Spinal cord (tissue), 10 donors: ENCODE measurements at places on chromosomes 13 and 19.

DNA sequence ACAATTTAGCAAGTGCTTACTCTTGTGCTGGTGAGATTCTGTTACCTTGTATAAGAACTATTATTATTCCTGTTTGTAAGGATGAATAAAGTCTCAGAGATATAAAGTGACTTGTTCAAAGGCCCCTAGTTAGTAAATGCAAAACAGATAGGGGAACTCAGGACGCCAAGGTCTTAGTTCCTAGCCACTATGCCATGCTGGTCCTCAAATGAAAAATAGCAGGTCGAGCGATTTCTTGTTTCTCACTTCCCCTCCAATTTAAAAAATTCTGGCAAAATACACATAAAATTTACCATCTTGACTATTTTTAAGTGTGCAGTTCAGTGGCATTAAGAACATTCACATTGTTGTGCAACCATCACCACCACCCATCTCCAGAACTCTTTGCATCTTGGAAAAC is 1.1 kb downstream of the TECR start:
- DNase-seq: no peak

GRCh38 chr19:55402509-55402908 is 5.1 kb downstream of the UBE2S start:
- no peak for DNase-seq

- no peak for DNase-seq
These were observed 19.9 kb upstream of the GDF15 start for GRCh38 chr19:18366021-18366435.

DNA sequence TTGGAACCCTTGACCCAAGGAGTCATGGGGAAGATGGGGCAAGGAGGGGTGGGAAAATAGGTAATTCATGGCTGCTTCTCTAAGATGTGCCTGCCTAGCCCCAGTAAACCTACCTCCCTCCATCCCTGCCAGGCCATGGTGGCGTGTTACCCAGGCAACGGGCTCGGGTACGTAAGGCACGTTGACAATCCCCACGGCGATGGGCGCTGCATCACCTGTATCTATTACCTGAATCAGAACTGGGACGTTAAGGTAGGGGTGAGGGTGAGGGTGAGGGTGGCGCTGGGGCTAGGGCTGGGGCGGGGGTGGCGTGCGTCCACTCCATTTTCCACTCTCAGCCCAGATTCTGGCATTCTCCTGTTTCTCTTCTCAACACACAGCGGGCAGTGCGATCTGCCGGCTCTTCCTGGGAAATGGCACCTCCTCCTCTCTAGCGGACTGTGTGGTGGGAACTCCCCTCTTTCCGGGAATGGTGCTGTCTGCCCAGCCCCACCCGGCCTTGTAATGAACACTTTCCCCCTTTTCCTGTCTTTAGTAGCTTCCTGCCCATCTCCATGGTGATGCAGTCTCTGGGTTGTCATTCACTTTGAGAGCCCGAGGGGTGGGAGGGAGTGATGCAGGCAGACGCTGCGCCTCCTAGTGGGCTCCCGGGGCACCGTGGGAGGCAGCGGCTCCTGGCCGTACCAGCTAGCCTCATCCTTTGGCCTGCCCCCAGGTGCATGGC is 7.6 kb downstream of the EGLN2 start:
- peak; percentile 99 for DNase-seq

DNA sequence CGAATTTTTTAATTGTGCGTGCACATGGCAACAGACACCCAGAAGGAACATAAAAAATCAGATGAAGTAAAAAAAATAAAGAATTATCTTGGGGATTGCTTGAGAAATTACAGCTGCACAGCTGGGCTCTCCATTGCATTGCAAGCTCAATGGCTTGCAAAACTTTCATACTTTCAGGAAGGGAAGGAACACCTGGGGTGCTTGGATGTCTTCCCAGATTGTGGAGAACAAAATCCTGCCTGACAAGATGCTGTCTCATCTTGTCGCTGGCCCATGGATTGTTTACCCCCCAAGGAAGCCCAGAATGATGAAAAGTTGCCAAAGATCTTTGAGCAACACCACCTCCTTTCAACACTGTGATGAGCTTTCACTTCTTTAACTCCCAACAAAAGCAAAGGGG is 11.0 kb upstream of the CASP14 start:
- DNase-seq: peak; percentile 29

GRCh38 chr13:73107970-73108369 is 49.2 kb downstream of the KLF5 start:
- DNase-seq: no peak

GRCh38 chr13:30234619-30235162 is 72.7 kb downstream of the KATNAL1 start:
- DNase-seq: no peak

DNA sequence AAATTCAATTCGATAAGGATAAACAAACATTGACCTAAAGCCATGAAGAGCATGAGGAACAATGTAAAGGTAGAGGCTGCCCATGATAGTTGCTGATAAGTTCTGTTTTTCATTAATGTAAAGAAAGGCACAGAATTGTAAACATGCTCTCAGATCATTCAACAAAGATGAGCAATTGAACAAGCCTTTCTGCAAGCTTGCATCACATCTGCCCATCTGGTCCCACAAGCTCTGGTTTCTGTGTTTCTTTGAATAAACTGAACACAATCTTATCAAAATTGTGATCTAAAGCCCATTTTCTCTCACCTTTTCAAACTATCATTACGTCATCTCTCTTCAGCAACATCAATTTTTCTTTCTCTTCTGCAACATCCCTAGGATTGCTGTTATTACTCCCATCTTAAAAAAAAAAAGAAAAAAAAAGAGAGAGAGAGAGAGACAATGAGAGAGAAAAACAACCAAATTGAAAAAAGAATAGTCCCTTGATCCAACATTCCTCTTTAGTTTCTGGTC is 487.2 kb upstream of the GPC6 start:
- no peak for DNase-seq

DNA sequence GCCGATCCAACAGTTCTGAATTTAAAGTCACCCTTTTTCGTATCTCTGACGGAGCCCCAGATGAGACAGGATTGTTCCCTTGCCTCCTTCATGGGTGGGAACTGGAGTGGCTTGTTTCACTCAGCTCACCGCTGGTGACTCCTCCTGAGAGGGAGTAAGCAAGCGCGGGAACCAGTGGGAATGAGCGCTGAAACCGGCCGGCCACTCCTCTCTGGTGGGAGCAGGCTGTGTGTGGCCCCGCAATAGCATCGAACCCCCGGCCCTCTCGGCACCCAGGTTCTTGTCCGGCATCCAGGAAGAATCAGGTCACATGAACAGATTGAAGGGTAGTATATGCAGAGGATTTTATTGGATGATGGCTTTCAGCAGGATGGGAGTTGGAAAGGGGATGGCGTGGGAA is 1211.6 kb upstream of the PCDH20 start:
- DNase-seq: no peak

DNA sequence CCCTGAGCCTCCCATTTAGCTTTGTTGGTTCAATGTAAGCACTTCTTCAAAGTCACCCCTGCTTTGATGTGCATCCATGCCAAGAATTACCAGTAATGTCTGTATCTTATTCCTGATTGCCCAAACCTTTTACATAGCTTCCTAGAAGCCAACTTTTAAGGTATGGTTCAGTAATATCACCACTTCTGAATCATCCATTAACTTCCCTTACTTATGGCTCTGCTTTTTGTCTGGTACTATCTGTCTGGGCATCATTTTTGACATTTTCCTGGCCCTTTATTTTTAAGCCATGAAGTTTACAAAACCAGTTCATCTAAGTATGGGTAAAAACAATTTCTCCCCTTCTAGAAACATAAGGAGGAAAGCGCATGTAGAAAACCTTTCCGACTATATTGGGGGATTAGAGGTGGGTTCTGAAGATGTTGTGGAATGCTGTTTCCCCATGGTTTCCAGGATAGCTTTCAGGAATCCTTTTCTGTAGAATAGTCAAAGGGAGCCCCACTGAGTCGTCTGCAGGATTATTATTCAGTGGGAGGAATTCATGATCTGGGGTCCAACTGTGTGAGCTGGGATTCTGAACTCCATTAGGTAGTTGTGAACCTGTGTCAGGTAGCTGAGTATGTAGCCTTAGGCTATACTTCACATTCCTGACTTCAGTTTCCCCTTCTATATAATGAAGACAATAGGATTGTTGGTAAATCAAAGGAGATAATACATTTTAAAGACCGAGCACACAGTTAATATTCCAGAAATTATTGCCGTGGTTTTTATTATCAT is 163.8 kb downstream of the SUCLA2 start:
- no peak for DNase-seq
